ENCODE measurements at places on chromosomes 11 and 22.

DNA sequence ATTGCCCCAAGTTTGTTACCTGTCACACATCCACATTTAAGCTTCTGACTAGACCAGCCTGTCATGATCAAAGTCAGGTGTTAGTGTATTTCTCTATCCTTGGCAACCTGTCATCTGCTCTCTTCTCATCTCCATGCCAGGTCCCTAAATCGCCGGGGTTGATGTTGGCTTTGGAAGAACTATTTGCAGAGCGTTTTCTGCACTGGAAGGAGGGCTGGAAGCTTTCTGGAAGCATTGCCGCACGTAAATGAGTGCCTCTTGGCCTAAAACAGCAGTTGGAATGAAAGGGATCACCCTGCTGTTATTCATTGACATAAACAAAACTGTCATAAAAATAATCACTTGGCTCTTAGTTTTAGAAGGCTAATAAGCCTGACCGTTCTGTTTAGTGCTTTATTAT lies 1.4 kb downstream of the TTC12 start:
- no peak for DNase-seq

GRCh38 chr22:31742115-31742514 lies 7.8 kb downstream of the PRR14L start:
- no peak for DNase-seq

- no peak for DNase-seq
These were observed 13.4 kb upstream of the GRK2 start for GRCh38 chr11:67252831-67253239.

DNA sequence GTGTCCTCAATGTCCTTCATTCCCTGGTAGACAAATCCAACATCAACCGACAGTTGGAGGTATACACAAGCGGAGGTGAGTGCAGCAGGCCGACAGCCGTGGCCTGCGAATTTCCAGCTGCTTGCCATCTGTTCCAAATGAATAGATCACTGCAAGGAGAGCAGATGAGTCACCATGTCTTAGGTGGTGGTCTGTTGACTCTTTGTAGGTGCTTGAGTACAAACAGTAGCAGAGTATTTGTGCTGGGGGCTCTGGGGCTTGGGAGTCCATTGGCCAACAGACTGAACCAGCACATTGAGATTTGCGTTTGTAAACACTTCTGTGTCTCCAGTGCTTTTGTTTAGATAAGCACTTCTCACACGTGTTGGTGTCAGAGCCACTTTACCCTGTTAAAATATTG lies 21.1 kb downstream of the EIF3L start:
- no peak for DNase-seq

GRCh38 chr11:79185351-79185750 lies 255.5 kb downstream of the TENM4 start:
- DNase-seq, result no peak

- DNase-seq, result no peak
These were observed 33.1 kb downstream of the GNAZ start for GRCh38 chr22:23103199-23103954.

- no peak for DNase-seq
These were observed 59.9 kb upstream of the RCN1 start for GRCh38 chr11:32030875-32031503.

GRCh38 chr11:45368697-45369096 lies 82.6 kb upstream of the SYT13 start:
- no peak for DNase-seq

GRCh38 chr22:45194686-45195085 lies 31.0 kb downstream of the NUP50 start:
- DNase-seq, result no peak

DNA sequence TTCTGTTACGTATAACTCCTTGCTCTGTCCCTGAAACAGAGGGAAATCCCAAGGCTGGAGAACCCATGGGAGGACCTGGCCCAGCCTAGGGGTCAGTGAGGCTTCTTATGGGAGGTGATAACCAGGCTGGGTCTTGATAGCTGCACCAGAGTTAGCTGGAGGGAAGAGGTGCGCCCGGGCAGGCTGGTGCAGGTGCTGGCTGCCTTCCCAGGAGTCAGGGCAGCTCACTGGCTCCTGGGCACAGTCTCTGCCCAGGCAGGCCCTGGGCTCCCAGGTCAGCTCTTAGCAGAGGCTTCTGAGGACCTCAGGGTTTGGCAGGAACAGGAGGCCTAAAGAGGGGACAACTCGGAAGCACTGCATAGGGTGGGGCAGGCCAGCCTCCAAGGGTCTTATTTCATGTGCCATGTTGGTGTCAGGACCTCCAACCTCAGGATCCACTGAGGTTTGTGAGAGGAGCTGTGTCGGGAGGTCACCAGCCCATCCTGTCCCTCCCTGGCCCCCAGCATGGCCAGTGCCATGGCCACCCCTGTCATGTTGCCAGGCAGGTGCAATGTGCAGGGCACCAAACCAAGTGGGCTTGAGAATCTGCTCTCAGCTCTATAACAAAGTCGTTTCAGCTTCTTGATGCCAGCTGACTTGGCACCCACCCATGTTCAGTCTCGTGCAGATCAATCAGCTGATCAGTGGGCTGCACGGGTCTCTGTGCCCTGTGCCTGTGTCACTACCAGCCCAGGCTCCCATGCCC lies 20.5 kb upstream of the CELSR1 start:
- DNase-seq, result no peak

- DNase-seq, result no peak
These were observed 666.6 kb downstream of the CNTN5 start for GRCh38 chr11:99687320-99687719.

DNA sequence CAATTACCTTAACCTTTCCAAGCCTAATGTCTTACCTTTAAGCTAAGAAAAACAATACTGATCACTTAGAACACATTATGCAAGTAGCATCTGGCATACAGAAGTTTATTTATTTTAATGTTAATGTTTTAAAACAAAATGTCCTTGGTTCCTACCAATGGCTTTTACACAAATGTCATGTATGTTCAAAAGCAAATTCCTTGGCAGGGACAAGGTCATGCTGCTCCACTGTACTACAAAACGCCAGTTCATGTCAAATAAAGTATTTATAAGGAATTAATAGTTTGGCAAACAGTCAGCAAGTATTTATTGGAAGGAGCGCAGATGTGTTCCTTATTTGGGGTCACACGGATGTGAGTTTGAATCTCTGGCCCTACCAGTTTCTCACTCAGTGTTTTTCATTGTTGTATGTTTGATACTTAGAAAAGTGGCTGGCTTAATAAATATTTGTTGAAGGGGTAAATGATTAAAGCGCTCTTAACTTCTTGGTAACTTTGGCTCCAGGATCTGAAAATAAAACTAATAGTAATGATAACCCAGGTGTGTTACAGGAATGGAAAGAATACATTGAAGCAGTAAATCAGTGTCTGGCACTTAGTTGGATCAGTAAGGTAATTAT lies 18.6 kb downstream of the DDI1 start:
- no peak for DNase-seq

DNA sequence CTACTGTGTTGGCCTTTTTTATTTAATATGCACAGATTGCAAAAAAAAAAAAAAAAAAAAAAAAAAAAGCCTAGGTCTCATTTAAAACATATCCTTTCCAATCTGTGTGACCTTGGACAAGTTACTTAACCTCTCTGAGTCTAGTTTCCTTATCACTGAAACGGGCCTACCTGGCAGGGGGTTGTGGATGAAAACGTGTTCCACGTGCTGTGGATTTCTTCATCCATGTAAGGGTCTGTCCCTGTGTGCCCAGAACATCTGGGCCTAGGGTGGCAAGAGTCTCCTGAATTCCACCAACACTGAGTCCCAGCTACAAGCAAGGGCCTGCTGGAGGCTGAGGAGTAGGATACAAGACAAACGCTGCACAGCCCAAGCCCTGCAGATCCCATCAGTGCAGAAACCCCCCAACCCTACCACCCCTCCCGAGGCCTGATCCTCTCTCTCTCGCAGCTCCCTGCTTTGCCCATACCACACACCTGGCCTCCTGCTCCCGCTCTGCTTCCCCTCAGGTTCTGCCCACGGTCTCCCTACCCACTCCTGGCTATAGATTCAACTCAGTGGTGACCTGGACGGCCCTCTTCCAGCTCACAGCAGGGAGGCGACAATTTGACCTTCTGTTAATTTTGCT lies 4.7 kb upstream of the GNAZ start:
- no peak for DNase-seq

GRCh38 chr11:69922015-69922595 lies 102.9 kb upstream of the FGF3 start:
- no peak for DNase-seq

Measured in stimulated activated CD4-positive, alpha-beta T cell treated with anti-CD3 and anti-CD28 coated beads, Interleukin-4, amount 100 ng/mL, for 24 hours (primary cell).